ENCODE measurements at places on chromosomes 3 and 15.

- DNase-seq: no peak
These were observed 251.0 kb downstream of the ROBO1 start for GRCh38 chr3:79516795-79517194.

DNA sequence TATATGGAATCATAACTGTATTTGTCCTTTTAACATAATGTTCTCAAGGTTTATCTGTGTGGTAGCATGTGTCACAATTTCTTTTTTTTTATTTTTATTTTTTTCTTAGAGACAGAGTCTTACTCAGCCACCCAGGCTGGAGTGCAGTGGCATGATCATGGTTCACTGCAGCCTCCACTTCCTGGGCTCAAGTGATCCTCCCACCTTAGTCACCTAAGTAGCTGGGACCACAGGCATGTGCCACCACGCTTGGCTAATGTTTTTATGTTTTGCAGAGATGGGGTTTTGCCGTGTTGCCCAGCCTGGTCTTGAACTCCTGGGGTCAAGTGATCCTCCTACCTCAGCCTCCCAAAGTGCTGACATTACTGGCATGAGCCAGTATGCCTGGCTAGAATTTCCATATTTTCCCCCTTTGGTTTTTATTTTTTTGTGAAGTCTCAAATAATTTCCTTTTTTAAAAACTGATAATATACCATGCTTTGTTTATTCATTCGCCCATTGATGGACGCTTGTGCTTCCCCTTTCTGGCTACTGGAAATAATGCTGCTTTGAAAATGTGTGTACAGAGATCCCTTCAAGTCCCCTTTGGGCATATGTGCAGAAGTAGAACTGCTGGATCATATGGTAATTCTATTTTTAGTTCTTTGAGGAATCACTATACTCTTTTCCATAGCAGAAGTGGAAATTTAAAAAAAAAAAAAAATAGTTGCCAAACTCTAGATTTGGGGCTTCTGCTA, 28.4 kb downstream of the TMEM40 start:
- no peak for DNase-seq

DNA sequence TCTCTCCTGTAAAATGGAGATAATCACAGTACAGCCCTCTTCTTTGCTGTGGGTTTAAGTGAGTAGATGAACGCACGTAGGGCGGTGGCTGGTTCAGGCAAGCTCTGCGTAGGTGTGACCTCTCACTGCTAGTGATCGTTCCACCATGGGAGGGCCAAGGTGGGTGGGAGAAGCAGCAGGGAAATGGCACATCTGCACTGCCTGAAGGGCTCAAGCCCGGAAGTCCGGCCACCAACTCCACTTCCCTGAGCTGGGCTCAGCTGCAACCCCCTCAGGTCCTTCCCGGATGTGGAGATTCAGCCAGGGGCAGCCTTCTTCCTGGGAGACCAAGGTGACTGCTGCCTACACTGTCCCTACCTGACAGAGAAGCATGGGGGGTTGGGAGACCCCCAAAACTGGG, 102.9 kb downstream of the ADCY5 start:
- no peak for DNase-seq

DNA sequence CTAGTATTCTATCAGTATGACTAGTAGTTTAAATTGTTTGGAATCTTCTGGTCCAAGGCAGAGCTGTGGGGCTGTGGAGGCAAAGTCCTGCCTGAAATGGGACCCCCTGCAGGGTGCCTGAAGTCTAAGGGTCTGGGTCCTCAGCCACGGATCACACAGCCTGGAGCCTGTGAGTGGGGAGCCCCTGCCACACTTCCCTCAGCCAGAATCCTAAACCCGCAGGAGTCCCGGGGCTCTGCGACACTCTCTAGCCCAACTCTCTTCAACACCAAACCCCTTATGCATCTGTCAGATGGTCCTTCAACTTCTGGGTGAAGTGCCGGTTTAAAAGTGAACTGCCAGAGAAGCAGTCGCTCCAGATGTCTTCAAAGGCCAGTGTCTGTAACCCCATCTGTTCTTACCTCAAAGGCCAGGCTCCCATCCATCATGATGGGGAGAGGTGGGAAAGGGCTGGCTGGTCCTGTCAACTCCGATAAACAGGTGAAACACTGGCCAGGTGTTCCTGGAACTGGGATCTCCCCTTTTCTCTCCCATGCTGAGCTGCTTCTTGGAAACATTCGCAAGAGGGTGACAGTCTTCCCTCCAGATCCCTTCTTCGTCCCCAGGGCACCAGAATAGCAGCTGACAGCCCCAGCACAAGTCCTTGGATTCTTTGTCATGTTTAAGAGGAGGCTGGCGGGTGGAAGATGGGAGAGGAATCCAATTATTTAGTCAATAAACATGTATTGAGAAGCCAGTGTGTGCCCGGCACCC, 45.6 kb downstream of the CPN2 start:
- no peak for DNase-seq

DNA sequence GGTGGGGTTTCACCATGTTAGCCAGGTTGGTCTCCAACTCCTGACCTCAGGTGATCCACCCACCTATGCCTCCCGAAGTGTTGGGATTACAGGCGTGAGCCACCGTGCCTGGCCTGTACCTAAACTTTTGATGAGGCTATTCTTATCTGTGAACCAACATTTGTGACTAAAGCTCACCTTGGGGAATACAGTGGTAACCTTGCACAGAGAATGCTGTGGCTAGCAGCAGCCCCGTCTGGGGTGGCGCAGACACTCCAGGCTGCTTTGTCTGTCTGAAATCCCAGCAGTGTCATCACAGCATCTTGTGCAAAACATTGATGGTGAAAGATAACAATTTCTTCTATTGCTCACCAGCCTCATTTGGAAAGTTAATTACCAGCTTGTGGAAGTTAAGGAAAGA, 58.9 kb downstream of the CMTM8 start:
- no peak for DNase-seq

- no peak for DNase-seq
These were observed 32.4 kb upstream of the ALCAM start for GRCh38 chr3:105334138-105334882.

- no peak for DNase-seq
These were observed 56.4 kb downstream of the NEO1 start for GRCh38 chr15:73108676-73109075.

- DNase-seq: no peak
These were observed 4.4 kb downstream of the MYO5C start for GRCh38 chr15:52291204-52291603.

DNA sequence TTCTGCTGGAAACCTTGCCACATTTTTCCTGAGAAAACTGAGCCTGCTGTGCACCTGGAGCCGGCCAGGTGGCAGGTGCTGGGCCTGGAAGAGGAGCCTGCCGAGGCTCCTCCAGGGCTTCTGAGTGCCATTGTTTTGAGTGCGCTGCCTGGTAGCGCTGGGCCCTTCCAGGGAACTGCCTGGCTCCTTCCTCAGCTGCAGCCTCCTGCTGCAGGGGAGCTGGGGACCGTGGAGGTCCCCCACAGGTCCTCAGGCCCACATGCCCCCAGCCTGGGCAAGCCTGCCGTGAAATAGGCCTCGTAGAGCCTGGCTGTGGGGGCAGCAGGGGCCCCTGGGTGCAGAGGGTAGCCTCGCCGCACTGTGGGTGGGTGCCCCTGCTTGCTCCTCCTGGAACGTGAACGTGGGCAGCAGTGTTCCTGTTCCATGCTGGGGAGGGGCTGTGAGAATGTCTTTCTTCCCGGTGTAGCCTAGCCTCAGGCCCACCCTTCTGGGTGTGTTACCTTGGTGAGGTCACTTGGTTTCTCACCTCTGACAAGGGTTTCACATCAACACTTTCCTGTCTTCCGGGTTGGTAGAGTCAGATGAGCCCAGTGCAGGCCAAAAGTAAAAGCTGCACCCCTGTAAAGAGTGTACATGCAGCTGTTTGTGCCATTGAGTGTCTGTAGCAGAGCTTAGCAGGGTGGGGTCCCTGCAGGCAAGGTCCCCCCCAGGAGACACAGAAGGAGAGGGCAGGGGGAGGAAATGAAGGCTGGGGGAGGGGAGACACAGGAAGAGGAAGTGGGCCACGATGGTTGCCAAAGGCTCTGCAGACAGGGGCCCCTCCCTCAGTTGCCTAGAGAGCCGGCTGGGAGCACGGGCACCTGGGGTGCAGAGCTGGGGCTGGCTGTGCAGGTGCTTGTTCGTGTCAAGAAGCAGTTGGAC, 34.5 kb downstream of the KLF13 start:
- peak; percentile 75 for DNase-seq

DNA sequence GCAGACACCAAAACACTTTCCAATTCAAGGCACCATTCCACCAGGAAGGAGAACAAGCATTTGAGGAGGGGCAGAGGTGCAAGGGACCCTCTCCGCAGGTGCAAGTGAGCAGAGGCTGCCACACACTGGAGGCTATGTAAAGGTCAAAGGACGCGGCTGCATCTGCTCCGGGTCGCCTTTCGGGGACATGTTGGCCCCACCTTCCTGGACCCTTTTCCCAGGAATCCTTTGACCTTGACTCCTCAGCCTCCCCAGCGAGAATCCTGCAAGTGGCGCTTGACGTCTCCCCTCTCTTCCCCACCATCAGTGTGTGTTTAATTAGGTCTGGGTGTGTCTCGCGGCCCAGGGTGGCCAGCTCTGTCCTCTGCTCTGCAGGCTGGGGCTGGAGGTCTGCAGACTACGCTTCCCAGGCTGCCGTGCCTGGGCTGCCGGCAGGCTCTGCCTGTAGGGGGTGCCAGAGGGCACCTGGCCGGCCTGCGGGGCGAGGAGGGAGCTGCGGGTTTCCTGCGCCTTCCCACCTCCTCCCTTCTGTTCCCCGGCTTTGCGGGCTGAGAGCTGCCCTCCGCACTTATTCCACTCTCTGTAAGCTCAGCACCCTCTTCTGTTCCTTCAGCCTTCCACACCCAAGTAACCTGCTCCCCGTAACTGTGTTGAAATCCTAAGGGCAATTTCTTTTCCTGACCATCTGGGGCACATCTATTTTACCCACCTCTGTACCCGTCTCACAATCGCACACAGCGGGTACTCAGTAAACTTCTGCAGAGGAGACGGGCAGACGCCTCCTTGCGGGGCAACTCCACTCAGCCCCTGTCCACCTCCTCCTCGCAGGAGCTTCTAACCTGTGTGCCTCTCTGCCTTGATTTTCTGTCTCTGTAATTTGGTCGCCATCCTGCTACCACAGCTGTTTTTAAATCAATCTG, 129.8 kb downstream of the NSMCE3 start:
- DNase-seq: peak; percentile 31

- DNase-seq: no peak
These were observed 528 bp upstream of the TATDN2 start for GRCh38 chr3:10247679-10248183.

- no peak for DNase-seq
These were observed 592.8 kb downstream of the FOXP1 start for GRCh38 chr3:70990723-70991122.

DNA sequence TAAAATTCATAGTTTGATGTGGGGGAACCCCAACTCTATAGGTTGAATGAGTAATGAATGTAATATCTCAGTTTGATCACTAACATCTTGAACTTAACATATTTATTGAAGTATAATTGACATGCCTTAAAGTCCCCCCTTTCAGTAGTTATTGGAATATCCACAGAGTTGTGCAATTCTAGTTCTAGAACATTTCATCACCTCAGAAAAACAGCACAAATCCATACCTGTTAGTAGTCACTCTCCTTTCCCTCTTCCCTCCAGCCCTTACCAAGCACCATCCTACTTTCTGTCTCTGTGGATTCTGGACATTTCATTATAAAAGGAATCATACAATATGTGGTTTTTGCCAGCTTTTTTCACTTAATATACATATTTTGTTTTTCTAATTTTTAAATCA, 8.7 kb upstream of the NIT2 start:
- DNase-seq: no peak

- DNase-seq: no peak
These were observed 100.8 kb upstream of the ABHD17C start for GRCh38 chr15:80594091-80594889.

DNA sequence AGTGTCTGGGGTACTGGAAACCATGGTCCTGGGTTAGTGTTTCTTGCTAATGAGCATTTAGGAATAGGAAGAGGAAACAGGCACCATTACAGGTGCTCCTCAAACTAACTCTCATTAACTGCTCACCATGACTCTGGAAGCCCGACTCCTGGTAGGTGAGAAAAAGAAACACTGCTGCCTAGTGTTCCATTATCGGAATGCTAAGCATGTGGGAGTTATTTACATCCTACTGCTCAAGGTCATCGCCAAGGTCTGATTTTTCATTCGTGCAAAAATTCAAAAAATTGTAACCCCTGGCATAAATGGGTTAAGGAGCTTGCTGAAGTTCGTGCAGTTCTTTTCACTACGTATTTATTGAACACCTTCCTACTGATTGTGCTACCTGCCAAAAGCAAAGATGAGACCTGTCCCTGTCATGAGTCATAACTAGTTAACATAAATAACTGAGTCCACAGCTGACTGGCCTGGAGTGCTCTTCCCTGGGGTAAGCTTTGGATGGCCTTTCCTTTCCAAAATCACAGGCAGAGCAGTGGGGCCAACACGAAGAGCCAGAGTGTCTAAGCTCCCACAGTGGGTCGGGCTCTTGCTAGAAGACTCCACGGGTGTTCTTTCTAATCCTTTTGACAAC, 22.7 kb upstream of the PAQR5 start:
- DNase-seq: no peak

GRCh38 chr15:37109168-37109871, 9.0 kb upstream of the MEIS2 start:
- no peak for DNase-seq

DNA sequence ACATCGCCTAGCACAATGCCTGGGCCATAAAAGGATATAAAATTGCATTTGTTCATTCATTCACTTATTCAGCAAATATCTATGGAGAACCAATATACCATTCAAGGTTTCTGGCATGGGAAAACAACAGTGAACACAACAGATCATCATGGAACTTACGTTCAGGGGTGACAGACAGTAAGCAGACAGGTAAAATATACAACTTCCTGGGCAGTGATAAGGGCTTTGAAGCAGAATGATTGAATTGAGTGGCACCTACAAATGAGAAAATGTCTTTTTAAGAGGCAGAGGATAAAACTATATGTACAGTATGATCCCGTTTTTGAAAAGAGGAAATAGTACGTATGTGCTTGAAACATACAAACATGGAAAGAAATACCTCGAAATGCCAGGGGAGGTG, 39.2 kb downstream of the CMTM7 start:
- no peak for DNase-seq

DNA sequence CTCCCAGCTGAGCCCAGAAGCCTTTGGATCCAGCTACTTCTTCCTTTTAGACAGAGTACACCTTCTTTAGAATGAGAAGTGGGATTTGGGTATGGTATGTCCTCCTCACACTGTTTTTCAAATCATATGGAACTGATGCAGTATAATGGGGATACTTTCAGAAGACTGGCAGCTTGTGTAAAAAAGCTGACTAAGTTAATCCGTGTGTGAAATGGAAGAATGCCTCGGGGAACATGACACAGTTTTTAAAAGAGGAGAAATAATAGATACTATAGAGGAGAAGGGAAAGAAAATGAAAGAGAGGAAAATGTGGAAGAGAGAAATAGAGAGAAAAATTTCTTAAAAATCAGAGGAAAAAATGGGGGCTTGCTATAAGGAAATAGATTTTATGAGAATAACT, 47.7 kb downstream of the TUSC7 start:
- no peak for DNase-seq

GRCh38 chr15:82807920-82808633, 1.4 kb upstream of the WHAMM start:
- no peak for DNase-seq

- no peak for DNase-seq
These were observed 99.8 kb downstream of the ATP10A start for GRCh38 chr15:25763331-25763751.

GRCh38 chr3:88410259-88410658, 260.5 kb downstream of the C3orf38 start:
- DNase-seq: no peak
